ENCODE measurements at places on chromosomes 7 and 10.

DNA sequence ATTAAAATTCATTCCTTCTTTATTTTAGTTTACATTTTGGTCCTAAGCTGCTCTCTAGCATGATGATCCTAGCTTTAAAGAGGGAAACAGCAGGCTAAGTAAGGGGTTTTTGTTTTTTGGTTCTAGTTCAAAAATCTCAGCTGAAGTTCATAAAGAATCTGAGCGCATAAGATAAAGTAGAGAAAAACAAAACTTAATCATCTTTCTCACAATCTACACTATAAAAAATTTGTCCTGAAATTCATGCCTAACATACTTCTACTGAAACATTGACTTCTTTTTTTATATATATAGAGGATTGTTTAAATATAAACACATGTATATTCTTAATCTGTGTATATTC is 6.8 kb upstream of the IGF2BP3 start:
- DNase-seq: no peak

- no peak for DNase-seq
These were observed 155.2 kb downstream of the CUX1 start for GRCh38 chr7:101972627-101973026.

GRCh38 chr7:27992097-27992496 is 188.5 kb downstream of the JAZF1 start:
- peak; percentile 86 for DNase-seq

DNA sequence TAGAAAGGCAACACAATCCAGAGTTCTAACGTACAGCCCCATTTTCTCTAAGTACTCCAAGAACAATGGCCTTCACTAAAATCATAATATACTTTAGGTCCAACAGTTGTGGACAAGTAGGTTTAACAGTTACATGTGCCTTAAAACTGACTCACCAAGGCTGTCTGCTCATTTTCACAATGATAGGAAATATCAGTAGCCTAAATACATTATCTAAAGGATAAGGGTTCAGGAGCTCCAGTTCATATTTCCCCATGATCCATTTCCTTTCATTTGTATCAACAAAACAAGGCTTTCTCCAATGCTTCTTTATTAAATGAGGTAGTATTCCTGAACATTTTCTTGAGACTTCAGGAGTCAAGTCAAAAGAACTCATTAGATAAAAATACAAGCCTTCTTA is 164.0 kb downstream of the SLC25A13 start:
- DNase-seq: no peak

DNA sequence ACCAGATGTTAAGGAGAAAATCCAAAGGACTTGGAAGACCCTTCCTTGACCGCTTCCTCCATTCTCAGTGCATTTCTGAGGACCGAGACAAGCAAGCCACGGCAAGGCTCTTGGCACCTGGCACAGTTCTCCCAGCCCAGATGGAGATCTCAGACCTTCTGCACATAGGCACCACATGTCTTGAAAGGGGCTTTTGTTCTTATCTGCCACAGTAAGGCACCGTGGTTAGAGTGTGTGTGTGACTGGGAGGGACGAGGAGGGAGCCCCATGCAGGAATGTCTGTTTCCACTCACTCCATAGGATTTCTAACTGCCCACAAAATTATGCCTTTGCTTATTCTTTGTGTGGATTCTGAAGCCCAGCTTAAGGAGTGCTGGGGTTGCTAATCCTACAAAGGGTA is 10.3 kb upstream of the WDR86 start:
- DNase-seq: no peak

GRCh38 chr7:152909683-152910544 is 150.4 kb downstream of the ACTR3B start:
- DNase-seq: peak; percentile 65

DNA sequence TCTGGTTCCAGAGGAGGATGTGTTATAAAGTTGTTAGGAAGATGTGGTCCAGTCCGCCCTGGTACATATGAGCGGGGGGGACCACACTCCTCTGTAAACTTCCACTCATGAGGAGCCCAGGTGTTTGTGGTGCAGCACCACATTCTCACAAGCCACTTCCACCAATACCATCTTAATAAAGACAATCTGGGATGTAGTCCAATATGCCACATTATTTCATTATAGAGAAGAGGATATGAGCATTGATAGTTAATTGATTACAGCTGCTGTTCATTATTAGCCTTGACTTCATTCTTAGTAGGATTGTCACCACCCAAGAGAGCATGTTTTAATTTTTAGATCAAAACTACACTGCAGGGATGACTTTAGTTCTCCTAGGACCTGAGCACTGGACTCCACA is 40.5 kb downstream of the ERCC6 start:
- no peak for DNase-seq

GRCh38 chr10:107718864-107719263 is 554.4 kb upstream of the SORCS1 start:
- DNase-seq: no peak

GRCh38 chr7:73921623-73922528 is 60.9 kb downstream of the TMEM270 start:
- no peak for DNase-seq
